ENCODE measurements at places on chromosomes 12 and 14.
A peak's percentile ranks its signal among the peaks of the same experiment; 100 is the strongest.

GRCh38 chr14:94974422-94974821 is 182.9 kb downstream of the DICER1 start:
- DNase-seq: no peak

GRCh38 chr12:32312049-32312670 is 87.2 kb upstream of the FGD4 start:
- DNase-seq: no peak

DNA sequence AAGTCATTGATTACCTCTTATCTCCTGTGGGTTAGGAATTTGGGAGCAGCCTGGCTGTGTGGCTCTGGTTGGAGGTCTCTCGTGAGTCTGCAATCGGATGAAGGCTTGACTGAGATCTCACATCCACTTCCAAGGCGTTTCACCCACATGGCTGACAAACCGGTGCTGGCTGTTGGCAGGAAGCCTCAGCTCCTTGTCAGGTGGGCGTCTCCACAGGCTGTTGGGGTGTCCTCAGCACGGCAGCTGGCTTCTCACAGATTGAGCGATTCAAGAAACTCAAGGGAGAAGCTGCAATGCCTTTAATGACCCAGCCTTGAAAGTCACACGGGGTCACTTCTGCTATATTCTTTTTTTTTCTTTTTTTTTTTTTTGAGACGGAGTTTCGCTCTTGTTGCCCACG is 28.6 kb upstream of the CORO1C start:
- no peak for DNase-seq

DNA sequence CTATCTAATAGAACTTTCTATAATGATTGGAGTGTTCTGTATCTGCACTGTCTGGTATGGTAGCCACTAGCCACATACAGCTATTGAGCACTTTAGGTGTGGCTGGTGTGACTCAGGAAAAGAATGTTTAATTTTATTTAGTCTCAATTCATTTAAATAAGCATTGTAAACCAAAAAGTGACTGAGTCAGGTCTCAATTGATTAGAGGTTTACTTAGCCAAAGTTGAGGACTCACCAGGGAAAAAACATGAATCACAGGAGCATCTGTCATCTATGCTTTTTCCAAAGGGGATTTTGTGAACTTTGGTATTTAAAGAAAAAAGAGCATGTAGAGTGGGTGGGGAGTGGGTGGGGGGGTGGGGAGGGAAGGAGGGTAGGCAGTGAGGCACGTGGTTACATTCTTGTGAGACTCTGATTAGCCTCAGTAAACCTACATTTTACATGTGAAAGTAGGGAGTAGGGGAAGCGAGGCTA is 473.1 kb downstream of the ATP23 start:
- DNase-seq: no peak

DNA sequence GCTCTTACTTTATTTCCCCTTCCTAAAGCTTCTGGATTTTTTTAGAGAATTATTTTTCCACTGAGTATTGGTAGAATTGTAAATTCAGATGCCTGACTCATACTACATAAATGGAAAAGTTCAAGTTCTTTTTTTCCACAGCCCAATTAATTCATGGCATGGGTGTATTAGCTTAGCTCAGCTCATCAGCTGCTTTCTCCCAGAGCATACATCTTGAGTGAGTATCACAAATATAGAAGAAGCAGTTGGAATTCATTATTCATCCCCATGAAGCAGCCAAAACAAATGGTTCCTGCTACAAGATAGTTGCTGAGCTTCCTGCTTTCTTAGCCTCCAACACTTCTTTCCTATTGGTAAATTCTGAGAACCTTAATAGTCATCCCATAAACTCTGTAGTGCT is 105.1 kb downstream of the C12orf50 start:
- no peak for DNase-seq

DNA sequence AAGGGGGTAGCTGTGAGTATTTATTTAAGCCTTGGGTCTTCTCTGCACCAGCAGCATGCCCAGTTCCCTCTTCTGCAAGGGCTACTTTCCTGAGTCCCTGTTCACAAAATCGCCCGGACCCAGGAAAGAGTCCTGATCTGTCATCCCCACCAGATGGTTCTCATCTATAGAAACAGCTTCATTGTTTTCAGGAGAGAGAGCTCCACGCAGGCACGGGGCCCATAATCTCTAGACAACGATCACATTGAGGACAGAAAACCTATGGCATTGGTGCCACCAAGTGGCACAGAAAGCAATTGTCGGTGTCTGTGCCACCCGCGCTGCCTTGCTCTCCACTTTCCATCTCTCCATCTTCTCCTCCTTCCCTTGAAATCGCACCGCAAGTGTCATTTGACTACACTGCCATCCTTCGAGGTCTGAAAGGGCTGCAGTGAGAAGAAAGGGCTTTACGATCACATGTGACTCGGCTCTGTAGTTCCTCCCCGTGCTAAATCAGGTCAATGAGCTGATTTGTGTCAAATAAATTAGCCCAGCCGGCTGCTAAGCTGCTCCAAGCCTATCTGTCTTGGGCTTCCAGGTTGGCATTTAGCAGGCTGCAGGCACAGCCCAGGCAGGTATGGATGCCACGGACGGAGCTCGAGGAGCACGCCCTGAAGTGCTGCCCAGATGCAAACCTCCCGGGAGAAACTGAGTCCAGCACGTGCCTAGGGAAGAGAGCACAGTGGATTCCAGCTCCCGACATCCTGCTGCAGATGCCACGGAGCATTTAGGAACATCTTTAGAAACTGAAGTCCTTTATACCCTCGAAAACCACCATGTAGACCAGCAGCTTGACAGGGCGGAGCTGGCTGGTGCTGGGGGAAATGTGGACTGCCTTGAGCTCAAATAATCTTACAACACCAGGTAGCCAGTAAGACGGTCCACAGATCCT is 28.8 kb downstream of the SPRING1 start:
- DNase-seq: peak; percentile 24

DNA sequence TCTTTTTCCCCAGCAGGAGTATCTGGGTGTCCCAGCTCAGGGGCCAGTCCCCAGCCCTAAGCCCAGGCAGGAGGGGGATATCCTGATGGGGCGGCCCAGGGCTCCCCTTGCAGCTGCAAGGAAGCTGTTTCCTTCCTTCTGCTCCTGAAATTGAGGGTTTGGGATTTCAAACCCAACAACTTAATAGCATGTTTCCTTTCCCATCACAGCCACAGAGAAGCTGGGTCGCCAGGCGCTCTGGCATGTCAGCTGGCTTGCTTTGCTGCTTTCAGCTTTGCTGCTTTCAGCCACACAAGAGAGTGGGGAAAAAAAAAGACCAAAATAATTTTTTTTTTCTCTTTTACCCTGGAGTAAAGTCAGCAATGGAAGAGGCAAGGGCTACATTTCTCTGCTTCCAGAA is 30.0 kb downstream of the HVCN1 start:
- DNase-seq: no peak

DNA sequence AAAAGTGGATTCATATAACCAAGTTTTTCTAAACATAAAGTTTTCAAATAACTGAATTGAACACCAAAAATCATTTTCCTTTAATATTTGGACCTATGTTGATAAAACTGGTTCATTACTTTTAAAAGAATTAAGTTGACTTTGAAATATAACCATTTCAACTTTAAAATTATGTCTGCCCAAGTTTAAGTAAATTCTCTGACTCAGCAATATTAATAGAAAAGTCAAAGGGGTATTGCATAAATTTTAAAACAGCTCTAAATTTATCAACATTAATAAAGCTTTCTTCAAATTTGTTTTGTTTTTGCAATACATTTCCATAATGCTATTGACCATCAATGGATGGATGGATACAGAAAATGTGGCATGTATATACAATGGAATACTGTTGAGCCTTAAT is 168.4 kb upstream of the GARIN6 start:
- DNase-seq: no peak

DNA sequence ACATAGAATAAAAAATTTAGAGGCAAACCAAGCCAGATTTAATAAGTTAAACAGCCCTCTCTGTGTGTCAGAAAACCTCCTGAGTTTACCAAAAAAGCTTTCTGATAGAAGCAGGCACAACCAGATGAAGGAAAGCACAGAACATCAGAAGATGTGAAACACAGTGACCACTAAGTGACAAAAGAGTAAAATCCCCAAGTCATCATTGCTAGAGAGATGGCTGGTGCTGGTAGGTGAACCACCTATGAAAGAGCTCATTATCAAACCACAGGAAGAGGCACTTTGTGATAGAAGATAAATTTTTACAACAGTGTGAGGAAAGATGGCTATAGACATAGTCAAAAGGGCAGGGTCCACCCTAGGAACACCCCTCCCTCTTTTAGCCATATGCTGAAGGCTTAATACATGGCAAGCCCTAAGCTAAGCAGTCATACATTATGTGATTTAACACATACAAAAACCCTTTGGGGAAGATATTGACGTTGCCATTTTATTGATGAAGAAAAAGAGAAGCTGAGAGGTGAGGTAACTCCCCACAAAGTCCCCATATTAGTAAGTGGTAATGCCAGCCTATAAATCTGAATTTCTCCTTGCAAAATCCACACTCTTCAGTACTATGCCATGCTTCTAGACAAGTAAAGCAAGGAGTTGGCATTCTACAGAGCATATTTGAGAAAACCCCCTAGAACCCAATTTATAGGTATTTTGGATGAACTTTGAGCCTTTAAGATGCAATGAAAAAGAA is 449.9 kb downstream of the LRIG3 start:
- DNase-seq: no peak

- DNase-seq: no peak
These were observed 1.7 kb downstream of the KCNH3 start for GRCh38 chr12:49540229-49541139.

- no peak for DNase-seq
These were observed 192.8 kb upstream of the KRR1 start for GRCh38 chr12:75704208-75704607.

GRCh38 chr12:124293286-124294003 is 1.4 kb upstream of the RFLNA start:
- DNase-seq: no peak

DNA sequence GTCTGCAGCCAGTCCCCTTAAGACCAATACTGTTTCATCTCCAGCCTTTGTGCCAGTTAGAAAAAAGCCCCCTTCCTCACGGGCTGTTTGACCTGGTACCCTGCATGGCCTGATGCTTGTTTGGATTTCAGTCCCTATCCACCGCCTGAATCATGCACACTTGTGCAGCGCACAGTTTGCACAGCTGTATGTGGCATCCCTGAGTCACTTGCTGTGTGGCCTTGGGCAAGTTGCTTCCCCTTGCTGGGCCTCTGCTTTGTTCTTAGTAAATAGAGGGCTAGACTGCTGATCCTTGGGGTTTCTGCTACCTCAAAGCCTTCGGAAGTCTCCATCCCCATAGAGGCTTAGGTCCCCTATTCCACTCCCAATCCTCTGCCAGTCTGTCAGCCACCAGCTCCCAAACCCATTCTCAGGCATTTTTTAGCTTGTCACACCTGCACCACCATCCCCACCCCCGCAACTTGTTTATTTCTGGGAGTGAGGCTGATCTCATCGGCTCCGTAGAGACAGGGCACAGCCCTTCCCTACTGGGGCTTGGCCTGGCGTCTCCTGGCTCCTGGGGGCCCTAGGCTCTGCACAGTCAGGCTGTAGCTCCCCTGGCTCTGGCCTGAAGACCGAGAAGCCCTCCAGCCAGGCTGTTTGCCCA is 8.8 kb downstream of the KRT80 start:
- DNase-seq: no peak

- DNase-seq: no peak
These were observed 15.2 kb upstream of the LUM start for GRCh38 chr12:91126516-91126915.

DNA sequence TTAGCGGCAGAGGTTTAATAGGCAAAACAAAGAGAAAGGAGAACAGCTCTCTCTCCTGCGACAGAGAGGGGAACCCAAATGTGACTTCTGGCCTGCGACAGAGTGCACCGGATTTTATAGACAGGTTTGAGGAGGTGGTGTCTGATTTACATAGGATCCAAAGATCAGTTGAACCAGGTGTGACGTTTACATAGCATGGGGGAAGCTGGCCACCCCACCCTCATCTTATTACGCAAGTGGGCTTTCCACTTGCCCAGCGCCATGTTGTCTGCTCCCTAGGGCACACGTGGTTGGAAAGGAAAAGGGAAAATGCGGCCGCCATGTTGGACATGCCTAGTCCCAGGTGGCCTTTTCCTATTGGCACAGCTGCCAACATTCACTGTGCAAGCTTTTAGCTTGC is 17.4 kb downstream of the BCL2L14 start:
- no peak for DNase-seq

DNA sequence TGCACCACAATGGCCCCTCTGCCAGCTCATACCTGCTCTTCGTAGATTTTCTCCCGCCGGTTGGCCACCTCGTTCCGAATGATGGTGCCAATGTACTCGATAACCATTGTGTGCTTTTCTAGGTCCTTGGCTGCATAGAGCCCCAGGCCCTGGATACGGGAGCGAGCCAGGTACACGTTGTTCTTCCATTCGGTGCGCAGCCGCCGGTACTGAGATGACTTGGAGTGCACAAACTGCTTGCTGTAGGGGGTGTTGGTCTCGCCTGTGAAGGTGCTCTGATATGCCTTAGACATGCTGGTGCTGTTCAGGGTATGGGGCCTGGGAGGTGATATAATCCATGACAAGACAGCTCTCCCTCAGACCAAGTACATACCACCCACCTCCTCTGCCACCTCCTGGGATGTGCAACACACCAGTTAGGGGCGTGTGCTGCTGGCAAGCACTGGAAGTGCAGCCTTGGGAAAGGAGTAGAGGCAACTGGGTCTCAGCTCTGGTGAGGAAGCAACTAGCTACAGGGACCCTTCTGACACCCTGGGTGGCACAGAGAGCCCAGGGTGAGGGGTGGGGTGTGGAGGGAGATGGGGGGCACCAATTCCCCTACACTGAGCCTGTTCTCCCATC is 4.1 kb upstream of the PRKAG1 start:
- no peak for DNase-seq

All from stimulated activated CD4-positive, alpha-beta T cell treated with anti-CD3 and anti-CD28 coated beads, Interleukin-1b, Interleukin-23, amount 100 ng/mL, for 1 hour (primary cell).